ENCODE measurements at places on chromosomes 3 and 15.

- DNase-seq, result no peak
These were observed 66.4 kb downstream of the ASTE1 start for GRCh38 chr3:130960139-130960795.

DNA sequence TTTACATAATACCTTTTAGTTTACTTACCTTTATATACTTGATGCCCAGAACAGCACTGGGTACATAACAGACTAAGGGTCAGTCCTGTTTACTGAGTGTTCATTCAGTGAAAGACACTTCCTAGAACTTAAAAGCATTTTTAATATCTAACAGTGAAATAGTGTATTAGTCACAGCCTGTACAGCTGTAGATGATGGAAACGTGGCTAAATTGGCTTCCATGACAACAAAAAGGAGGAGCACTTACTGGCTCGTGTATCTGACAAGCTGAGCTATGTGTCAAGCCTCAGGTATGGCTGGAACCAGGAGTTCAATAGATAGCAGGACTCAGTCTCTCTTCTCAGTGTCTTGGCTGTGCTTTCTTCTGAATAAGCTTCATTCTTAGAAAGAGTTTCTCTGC, 40.2 kb downstream of the CMTM8 start:
- DNase-seq, result no peak

- peak; percentile 51 for DNase-seq
These were observed 337.3 kb upstream of the CBLB start for GRCh38 chr3:106206146-106206545.

- DNase-seq, result no peak
These were observed 590.0 kb downstream of the EPHA3 start for GRCh38 chr3:89697321-89697916.

DNA sequence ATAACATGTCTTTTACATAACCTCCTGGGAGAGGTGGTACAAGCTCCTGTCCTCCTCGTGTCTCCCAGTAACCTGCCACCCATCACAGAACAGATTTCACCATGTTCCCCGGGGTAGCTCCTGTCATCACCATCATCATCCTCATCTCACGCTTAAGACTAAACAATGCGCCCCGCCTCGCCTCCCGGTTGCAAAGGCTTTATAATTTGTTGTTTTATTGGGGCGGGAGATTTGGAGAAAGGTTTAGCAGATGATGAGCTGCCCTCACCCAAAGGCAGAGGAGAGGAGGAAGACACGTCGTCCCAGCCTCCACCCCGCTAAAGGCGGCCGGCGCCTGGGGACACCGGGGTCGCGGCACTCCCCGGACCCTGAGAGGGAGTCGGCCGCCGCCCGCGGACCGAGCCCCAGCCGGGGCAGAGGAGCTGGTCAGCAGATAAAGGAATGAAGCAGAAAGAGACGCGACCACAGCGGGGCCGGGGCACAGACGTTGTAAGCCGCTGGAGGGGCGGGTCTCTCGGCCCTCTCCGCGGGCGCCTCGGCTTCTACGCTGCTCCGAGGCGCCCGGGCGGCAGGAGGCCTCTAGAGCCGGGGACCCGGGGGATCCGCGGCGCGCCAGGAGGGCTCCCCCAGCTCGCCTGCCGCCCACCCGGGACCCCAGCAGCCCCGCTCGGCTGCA, 589 bp downstream of the HERC1 start:
- DNase-seq, result peak; percentile 34

GRCh38 chr3:159522276-159522675, 466.4 kb upstream of the IL12A start:
- DNase-seq, result no peak

DNA sequence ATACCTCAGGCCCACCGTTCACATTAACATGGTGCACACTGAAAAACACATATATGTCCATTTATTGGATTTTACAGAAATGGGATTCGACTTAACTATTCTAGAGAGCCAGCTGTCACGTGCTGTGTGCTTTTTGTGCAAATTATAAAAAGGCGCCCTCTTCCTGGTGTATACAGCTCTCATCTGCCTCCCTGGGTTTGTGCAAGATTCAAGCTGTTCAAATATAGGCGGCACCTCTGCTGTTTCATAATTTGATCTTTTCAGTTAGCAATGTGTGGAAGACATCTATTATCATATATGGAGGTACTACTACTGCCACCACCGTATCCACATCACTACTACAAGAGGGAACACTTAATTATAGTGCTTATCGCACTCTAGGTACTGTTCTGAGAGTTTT, 187.6 kb downstream of the EBLN2 start:
- no peak for DNase-seq
